ENCODE measurements at places on chromosomes 6 and 20.
A peak's percentile ranks its signal among the peaks of the same experiment; 100 is the strongest.

DNA sequence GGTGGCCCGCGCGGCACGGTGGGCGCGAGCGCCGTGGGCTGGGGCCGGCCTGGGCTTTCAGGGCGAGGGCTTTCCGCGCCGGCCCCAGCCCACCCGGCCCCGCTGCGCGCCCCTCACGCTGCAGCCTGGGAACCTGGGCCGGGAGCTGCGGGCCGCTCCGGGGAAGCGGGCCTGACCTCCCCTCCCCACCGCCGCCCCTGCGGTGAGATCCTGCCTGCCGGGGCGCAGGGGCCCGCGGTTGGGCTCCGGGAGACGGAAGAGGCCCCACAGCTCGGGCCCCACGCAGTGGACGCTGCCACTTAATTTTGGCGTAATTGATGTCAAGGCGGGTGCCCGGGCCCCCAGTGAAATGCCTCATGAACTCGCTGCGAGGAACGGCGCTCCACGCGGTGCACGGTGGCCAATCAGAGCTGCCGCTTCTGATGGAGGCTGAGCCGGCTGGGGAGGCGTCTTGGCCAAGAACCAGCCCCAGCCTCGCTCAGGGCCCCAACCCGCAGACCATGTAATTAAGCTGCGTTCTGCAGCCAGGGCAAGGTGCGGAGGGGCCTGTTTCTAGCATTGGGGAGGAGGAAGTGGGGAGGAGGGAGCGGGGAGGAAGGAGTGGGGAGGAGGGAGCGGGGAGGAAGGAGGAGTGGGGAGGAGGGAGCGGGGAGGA, 96.1 kb upstream of the BHLHE23 start:
- DNase-seq = peak; percentile 48

DNA sequence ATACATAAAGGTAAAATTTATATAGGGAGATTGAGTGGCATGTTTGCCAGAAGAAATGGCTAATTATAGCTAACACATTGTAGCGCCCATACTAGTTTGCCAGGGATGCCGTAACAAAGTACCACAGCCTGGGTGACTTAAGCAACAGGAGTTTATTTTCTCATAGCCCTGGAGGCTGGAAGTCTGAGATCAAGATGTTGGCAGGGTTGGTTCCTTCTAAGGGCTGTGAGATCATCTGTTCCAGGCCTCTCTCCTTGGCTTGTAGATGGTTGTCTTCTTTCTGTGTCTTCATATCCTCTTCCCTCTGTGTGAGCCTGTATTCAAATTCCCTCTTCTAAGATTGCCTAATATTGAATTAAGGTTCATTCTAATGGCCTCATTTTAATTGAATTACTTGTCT, 417.5 kb upstream of the OPRM1 start:
- no peak for DNase-seq

- no peak for DNase-seq
Measured at GRCh38 chr6:9745966-9746365, 668.9 kb downstream of the TFAP2A start.

GRCh38 chr6:144613859-144614258, 328.7 kb downstream of the UTRN start:
- no peak for DNase-seq

GRCh38 chr20:49579874-49580812, 12.2 kb upstream of the PTGIS start:
- peak; percentile 90 for DNase-seq

- DNase-seq = no peak
Measured at GRCh38 chr6:148884461-148884860, 137.6 kb downstream of the UST start.

- no peak for DNase-seq
Measured at GRCh38 chr20:37256286-37256685, 5.3 kb downstream of the GHRH start.

DNA sequence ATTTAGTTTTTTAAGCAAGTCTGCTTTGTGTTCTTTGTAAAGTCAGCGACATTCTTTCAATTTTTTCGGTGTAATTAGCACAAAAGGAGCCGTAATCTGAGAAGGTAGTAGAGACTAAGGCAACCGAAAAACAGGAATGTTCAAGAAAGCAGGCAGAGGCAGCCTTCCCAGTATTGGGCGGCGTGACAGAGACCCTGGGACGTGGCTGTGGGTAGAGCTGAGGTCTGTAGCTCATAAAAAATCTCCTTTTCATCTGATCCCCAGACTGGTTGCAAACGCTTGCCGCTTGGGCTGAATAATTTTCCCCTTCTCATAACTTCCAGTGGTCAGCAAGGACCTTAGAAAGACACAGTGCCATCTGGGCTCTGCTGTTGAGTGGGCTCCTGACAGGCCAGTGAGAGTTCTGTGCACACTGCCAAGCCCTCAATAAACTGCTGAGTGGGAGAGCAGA, 30.8 kb downstream of the GNAS start:
- DNase-seq = no peak

GRCh38 chr20:37537505-37537904, 9.8 kb upstream of the BLCAP start:
- no peak for DNase-seq

DNA sequence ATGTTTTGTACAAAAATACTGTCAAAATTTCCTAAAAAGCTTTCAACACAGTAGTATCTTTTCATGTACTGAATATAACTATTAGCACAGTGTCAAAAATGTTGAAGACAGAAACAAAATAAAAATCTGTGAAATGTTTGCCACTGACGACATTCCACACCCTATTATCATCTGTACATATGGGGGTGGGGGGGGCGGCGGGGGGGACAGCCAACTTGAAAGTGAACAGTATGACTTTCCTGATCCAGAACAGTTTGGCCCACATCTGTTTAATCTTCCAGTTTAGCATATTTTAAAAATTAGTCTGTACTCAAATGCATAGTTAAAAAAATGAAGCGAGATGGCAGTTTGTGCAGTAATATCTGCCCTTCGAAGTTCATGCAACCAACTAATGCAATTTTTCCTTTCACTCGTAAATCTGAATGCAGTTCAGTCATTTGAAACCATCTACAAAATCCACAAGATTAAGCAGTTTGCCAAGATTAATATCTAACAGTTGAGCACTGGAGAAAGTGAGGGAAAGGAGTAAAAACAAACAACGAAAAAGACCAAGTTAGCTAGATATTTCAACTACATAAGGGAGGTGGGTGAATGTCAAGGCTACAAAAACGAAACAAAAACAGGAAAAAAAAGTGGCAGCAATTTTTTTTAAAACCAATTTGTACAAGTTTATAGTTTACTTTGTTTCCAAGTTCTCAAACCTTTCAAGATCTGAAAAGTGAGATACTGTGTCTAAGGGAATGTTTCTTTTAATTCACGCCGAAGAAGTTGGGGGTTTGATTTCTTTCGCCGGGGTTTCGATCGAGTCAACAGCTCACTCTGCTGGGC, 1.9 kb downstream of the CITED2 start:
- DNase-seq = peak; percentile 44

DNA sequence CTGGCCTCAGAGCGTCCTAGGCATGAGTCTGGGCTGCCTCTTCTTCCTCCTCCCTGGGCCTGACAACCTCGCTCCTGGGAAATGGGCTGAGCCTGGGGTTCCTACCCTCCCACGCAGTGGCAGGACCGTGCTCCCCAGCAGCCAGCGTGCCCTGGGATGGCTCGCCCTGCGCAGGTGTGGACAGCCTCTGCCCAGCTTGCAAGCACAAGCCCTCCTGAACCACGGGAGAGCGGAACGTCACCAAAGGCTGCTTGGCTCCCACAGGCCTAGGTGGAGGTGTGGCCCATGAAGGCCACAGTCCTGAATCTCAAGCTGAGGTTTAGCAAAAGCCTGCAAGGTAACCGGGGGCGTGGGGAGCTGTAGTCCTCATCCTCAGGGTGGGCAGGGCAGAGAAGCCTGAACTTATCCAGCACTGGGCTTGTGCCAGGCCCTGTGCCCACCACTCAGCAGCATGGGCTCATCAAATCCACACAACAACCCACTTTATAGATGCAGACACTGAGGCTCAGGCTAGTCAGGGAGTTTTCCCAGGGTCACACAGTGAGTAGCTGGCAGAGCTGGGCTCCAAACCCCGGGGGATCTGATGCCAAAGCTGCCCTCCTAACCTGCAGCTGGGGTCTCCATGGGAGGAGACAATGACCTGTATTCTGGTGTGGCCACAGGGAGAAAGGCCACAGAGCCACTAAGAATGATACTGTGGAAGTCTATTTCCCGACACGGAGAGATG, 25.3 kb downstream of the RBM38 start:
- no peak for DNase-seq

GRCh38 chr20:43977962-43978361, 63.3 kb downstream of the TOX2 start:
- no peak for DNase-seq

DNA sequence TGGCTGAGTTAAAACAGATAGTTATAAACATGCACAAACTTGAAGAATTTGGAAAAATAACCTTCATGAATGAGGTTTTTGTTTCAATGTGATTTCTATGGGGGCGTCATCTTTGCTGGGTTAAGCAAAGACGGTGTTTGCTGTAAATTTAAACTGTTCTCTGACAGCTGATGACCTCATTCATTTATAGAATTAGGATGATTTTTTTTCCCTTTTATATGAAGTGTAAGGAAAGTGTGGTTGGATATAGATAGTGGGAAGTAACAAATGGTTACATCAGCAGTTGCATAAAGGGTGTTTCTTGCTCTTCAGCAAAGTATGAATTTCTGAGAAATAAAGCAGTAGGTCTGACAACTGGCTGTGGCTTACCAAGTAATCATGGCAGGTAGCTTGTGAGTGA, 137.2 kb upstream of the CENPW start:
- DNase-seq = no peak

DNA sequence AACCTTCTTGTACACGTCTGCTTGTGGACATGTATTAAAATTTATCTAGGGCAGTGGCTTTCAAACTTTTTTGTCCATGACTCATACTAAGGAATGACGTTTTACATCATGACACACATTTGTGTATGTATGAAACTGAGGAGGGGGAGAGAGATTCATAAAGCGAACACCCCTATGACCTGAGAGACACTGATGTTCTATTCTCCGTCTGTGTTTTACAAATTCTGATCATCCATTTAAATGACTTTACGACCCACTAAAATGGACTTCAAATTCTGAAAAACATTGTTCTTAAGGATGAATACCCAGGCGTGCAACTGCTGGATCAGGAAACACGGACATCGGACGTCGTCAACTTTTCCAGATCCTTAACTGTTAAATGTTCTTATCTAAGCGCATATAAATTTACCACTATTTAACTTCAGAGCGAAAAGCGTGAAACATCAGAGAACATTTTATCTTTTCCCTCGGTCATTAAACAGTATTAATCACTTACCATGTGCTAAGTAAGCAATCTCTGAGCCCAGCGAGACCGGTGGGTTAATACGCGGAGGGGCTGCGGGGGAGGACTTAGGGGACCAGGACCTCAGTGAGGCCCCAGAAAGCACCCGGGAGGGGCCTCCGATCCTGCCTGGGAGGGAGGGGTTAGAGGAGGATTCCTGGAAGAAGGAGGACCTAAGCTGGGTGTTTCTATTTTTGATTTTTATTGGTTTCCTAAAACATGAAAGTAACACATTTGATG, 1.2 kb downstream of the PLAGL1 start:
- DNase-seq = peak; percentile 77

GRCh38 chr6:39653612-39654011, 71.6 kb downstream of the KIF6 start:
- no peak for DNase-seq

DNA sequence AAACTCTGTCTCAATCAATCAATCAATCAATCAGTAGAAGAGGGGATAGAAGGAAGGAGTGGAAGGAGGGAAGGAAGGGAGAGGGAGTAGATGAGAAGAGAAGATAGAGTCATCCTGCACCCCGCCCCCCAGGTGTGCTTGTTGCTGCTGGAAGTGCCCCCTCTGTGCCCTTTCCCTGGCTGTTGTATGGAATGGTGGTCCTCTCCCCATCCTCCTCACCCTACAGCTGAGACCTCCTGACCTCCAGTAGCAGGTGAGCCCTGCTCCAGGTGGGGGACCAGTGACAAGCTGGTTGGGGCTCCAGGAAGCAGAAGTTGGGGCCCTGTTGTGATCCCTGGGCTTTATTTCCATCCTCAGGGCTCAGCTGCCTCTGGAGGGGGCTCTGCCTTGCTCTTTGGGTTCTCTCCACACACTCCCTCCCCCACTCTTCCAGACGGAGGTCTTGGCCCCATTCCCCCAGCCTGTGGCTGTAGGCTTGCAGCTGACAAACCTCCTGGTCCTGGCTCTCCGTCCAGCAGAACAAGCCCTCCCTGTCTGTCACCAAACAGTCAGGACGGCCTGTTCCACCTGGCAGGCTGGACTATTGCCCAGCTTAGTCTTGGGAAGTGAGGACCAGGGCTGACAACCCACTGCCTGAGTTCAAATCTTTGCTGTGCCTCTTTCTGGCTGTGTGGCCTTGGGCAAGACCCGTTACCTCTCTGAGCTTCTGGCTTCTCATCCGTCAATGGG, 26.0 kb upstream of the SCRT2 start:
- DNase-seq = no peak

GRCh38 chr20:40982415-40983145, 46.0 kb upstream of the TOP1 start:
- DNase-seq = no peak

- DNase-seq = peak; percentile 29
Measured at GRCh38 chr6:135985471-135985870, 134.0 kb downstream of the PDE7B start.

- peak; percentile 48 for DNase-seq
Measured at GRCh38 chr6:131042664-131043063, 20.4 kb downstream of the EPB41L2 start.

GRCh38 chr6:106181664-106182418, 95.7 kb downstream of the PRDM1 start:
- DNase-seq = peak; percentile 87

DNA sequence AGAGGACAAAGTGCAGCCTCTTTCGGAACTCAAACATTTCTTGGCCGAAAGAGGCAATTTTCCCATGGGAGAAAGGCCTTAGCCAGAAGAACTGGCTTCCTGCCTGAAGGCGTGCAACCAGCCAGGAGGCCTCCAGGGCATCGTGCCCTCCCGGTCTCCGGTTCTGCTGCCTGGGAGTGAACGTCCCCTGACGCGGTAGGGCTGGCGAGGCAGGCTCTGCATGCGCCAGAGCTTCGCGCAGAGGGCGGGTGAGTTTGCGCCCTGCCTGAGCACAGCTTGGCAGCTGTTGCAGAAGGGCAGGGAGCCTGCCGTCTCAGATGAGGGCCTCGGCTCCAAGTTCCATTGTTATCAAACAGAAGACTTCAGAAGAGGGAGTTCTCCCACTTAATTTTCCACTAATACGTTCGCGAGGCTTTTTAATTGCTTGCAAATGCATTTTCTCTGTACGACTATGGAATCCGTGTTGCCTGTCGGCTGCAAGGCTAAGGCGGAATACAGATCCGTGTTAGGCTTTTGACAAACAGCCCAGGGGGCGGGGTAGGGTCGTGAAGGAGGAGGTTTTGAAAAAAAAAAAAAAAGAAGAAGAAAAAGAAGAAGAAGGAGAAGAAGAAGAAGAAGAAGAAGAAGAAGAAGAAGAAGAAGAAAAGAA, 5.5 kb upstream of the TFAP2D start:
- peak; percentile 5 for DNase-seq
